Stimulated activated CD4-positive, alpha-beta T cell treated with anti-CD3 and anti-CD28 coated beads, Interleukin-4, amount 100 ng/mL, for 48 hours (primary cell): ENCODE measurements at places on chromosomes 12 and 14.

DNA sequence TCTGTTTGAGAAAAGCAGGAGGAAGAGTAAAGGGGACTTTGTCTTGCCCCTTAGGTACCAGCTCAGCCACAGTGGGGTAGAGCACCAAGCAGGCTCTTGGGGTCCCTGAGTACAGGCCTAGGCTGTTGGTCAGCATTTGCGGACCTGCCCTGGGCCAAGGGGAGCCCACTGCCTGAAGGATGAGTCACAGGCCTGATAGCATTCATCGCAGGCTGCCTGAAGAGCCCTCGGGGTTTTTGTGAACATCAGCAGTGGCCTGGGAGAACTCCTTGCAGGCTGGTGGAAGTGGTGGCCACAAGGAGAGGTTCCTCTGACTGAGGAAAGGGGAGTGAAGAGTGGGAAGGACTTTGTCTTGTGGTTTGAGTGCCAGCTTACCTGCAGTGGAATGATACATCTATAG is 25.0 kb upstream of the P2RX7 start:
- DNase-seq = no peak

GRCh38 chr14:58537004-58537403 is 100.8 kb upstream of the DACT1 start:
- no peak for DNase-seq

DNA sequence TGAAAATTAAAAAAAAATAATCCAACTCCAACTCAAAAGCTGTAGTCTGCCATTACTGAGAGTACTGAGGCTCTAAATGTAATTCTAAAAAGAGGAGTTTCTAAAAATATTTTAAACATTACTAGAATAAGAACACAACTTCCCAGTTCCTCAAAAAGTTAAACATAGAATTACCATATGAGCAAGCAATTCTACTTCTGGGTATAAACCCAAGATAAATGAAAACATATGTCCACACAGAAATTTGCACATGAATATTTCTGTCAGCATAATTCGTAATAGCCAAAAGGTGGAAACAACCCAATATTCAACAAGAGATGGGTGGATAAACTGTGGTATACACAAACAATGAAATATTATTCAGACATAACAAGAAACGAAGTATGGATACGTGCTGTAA is 15.0 kb upstream of the NR2C1 start:
- DNase-seq = no peak

DNA sequence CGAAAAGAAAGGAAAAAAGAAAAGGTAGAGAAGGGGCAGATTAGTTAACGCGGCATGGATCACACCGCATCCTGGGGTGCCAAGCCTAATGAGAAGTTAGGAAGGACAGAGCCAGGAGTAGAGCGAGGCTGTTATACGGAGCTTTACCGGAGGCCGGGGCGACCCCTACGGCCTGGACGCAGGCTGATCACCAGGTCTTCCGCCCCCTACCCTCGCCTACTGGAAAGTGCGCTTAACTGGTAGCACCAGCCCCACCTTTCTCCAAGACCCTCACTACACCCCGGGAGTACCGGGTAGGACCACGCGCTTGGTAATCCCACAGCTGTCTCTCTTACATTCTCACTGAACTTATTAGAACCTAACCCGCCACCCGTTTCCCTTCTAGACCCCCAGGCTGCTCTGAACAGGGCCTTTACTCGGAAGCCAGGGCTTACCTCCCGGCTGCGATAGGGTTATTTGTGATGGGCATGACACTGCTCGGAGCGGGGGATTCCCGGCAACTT is 33.8 kb downstream of the WBP11 start:
- DNase-seq = no peak

DNA sequence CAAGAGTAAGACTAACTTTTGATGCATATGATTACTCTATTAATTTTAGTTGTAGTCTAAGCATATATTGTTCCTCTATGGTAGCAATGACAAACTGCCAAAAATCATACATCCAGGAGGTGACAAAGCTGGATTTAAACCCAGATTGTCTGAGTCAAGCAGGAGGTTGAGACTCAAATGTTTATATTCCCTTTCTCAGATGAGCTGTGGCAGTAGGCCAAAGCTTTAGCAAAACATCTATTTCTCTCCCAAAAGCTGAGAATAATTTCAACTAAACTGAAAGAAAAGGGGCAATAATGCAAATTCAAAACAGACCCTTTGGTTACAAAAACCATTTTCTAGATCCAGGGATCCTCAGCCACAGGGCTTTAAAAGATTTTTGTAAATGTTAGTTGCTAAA is 173.6 kb downstream of the SEC23A start:
- DNase-seq = no peak

DNA sequence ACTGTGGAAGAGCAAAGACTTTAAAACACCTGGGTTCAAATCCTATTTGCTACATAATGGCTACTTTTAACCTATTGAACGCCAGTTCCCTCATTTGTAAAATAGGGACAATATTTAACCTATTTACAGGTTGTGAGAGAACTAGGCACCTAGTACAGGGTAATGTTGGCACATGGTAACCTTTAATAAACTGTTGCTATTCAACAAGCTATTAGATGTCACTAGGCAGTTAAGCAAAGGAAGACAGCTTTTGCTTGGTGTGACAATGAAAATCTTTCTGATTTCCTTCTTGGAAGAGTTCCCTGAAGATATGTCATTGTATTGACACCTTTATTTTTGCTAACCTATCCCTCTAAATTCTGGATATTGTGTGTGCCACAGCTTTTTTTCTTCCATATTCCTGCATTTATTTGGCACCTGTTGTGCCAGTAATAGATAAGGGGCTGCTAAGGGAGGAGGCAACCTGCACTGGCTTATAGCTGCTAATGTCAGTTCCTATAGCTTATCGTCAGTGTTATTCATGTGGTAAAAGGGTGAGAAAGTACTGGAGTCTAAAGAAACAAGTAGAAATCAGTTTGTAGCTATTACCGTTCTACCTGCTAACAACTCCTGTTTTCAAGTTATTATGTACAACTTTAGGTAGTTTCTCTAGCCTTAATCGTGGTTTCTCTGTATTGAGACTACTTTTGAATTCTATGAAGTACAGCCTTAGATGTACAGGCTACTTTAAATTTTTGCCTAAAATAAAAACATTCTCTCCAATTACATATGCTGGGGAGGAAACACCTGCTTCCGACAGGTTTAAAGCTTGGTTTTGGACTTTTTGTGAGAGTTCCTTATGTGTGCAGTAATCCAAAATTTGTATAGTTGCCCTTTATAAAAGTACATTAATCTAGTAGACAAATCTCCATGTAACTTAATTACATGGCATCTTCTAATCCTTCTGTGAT is 24.3 kb downstream of the HIF1A start:
- no peak for DNase-seq

DNA sequence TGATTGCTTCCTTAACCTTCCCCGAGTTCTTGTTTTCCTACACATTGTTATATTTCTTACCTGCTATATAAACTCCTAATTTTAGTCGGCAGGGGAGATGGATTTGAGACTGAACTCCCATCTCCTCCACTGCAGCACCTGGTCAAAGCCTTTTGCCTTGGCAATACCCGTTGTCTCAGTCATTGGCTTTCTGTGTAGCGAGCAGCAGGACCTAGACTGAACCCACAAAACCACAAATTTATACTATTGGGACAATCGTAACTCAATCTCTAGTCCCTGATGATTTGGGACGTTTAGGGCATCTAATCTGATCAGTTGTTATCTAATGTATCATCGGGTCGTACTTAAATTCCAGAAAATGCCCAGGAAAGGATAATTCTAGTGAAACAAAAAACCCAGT is 37.8 kb upstream of the BAZ1A start:
- DNase-seq = no peak

DNA sequence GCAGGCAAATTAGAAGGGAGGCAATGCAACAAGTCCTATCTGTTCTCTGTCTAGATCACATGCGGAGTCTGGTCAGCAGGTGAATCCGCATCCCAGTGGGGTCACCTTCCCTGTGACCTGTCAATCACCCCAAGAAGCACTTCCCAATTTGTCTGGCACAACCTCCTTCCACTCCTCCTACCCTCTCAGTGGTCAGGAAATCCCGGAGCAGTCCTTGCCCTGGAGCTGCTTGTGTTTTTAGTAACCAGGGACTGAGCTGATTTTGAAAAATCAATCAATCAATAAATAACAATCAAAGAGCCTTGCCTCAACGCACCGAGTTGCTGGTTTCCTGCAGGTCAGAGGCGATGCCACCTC is 572 bp upstream of the ACSS3 start:
- DNase-seq = no peak

GRCh38 chr12:120416490-120417216 is 21.3 kb upstream of the COX6A1 start:
- no peak for DNase-seq

- peak; percentile 41 for DNase-seq
These were observed 707 bp downstream of the CPSF6 start for GRCh38 chr12:69239922-69240630.

GRCh38 chr14:99185436-99186068 is 86.4 kb downstream of the BCL11B start:
- DNase-seq = no peak

DNA sequence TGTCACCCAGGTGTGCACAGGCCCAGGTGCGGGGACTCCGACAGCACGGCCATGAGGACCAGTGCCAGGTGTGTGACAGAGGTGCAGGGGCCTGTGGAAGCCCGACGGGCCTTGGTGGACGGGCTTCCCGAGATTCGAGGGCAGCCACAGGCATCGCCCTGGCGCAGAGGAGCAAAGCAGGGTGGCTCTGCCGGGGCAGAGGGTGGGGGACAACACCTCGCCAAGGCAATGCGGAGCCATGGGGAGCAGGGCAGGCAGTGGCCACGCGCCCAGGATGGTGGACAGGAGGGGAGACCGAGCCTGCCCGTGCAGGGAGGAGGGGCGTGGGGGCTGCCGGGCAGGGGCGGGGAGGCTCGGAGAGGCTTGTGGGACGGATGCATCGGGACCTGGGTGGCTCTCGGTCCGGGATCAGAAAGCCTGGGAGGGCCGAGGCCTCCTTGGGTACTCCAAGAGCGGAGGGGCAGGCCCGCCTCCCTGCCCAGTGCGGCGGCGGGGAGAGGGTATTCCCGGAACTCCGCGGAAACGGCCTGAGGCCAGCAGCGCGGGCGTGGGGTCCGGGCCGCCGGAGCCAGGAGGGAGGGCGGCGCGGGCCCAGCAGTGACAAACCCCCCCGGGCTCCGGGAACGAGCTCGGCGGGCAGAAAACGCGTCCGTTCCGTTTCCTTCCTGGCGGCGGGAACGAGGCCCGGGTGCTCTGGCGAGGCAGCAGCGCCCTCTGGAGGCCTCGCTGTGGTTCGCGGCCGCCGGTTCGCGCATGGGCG is 1.6 kb downstream of the TMEM121 start:
- peak; percentile 78 for DNase-seq

- no peak for DNase-seq
These were observed 18.4 kb upstream of the C14orf180 start for GRCh38 chr14:104561124-104561557.

- DNase-seq = no peak
These were observed 137.9 kb downstream of the TTC8 start for GRCh38 chr14:88962356-88962755.

- DNase-seq = no peak
These were observed 54.0 kb downstream of the GPATCH2L start for GRCh38 chr14:76205708-76206107.
